ENCODE measurements at places on chromosomes 5 and 9.

DNA sequence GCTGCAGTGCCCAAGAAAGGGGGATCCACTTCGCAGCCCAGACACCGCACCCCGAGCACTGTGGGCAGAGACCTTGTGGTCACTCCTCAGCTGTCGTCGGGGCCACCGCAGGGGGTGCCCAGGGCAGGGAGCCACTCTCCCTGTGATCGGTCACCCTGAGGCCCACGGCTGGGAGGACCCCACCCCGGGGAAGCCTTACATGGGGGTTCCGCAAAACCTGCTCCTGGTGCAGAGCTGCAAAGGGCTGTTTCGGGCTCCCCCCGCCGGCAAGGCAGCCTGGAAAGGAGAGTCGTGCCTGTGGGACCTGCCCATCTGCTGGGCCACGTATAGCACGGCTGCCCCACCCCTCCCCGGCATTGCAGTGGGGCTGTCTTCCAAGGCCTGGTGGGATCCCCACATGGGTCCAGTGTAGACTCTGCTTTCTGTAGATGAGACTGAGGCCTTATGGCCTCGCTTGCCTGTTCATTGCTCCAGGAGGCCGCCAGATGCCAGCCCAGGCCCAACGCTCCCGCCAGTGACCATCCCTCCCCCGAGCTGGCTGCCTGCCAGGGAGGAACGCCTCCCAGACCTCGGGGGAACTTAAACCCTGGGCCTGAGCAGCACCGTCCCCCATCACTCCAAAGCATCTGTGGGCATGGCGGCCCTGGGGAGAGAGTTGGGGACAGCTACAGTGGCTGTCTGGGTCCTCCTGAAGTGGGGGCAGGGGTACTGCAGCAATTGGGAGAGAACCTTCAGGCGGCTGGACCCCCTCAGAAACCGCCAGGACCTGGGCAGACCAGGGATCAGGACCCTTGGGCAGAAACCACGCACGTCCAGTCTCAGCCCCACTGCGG, 1.6 kb upstream of the DNLZ start:
- H3K27ac ChIP-seq: no peak overlapping the region
- H3K4me1 ChIP-seq: peaks cover 39% of the 10 kb centered on the region
- no peaks in the 10 kb centered on the region for H3K27me3 ChIP-seq
- H3K36me3 ChIP-seq: no peaks in the 10 kb centered on the region
- no peak overlapping the region for H3K4me3 ChIP-seq

DNA sequence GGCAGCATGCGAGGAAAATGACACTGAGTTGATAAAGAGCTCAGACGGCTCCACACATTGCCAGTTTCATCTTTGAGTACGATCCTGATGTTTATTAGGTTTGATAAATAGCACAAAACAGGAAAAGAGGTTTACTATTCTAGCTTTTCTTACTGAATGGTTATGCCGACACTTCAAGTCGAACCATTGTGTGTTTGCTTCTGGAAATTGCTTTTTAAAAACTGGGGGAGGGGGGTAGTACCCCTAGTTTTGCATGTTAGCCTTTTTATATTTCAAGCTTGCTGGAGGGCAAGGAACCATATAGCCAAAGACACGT, 5.2 kb downstream of the PTCH1 start:
- peak overlapping the region; percentile 87 for H3K4me3 ChIP-seq
- DNase-seq: no peak
- peak overlapping the region; percentile 93 for H3K27ac ChIP-seq
- no peaks in the 10 kb centered on the region for H3K36me3 ChIP-seq
- H3K4me1 ChIP-seq: peaks cover 17% of the 10 kb centered on the region

DNA sequence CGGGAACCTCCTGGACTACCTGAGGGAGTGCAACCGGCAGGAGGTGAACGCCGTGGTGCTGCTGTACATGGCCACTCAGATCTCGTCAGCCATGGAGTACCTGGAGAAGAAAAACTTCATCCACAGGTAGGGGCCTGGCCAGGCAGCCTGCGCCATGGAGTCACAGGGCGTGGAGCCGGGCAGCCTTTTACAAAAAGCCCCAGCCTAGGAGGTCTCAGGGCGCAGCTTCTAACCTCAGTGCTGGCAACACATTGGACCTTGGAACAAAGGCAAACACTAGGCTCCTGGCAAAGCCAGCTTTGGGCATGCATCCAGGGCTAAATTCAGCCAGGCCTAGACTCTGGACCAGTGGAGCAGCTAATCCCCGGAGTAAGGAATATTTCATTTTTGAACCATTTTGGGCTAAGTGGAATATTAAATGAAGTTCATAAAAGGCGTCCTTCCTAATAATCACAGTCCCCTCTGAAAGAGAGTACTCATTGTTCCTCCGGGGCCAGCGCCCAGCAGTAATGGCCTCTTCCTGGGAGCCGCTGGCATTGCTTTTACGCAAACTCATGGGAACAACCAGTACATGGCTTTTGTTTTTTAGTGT, 23.6 kb downstream of the QRFP start:
- peaks cover 34% of the 10 kb centered on the region for H3K4me1 ChIP-seq
- no peak for DNase-seq
- H3K27ac ChIP-seq: no peak overlapping the region
- H3K4me3 ChIP-seq: no peak overlapping the region
- H3K27me3 ChIP-seq: no peaks in the 10 kb centered on the region

- H3K4me3 ChIP-seq: no peak overlapping the region
- peaks cover 36% of the 10 kb centered on the region for H3K4me1 ChIP-seq
- no peak for DNase-seq
Measured at GRCh38 chr9:130824643-130825350, 10.3 kb upstream of the ABL1 start.

- no peaks in the 10 kb centered on the region for H3K4me1 ChIP-seq
- no peaks in the 10 kb centered on the region for H3K27me3 ChIP-seq
- no peaks in the 10 kb centered on the region for H3K36me3 ChIP-seq
- H3K4me3 ChIP-seq: no peak overlapping the region
- H3K27ac ChIP-seq: peak overlapping the region; percentile 29
- DNase-seq: no peak
Measured at GRCh38 chr9:93295031-93295430, 111.1 kb downstream of the WNK2 start.

DNA sequence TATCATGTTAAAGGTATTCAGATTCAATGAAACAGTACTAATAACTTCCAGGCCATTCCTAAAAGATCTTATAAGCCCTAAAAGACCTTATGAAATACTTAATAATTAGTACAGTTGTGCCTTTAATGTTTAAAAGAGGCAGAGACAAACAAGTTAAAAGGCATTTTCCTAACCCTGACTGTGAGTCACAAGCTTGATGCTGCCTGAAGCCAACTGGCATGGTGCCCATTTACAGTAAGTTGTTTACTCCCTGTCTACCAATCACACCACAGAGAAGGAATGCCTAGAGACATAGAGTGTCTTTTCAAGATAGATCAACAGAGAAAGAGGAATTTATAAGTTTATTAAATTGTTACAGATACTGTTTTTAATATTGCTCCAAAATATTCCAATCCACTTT, 47.8 kb downstream of the NR3C1 start:
- no peaks in the 10 kb centered on the region for H3K27me3 ChIP-seq
- no peak overlapping the region for H3K27ac ChIP-seq
- H3K4me1 ChIP-seq: peaks cover 50% of the 10 kb centered on the region
- H3K36me3 ChIP-seq: no peaks in the 10 kb centered on the region

DNA sequence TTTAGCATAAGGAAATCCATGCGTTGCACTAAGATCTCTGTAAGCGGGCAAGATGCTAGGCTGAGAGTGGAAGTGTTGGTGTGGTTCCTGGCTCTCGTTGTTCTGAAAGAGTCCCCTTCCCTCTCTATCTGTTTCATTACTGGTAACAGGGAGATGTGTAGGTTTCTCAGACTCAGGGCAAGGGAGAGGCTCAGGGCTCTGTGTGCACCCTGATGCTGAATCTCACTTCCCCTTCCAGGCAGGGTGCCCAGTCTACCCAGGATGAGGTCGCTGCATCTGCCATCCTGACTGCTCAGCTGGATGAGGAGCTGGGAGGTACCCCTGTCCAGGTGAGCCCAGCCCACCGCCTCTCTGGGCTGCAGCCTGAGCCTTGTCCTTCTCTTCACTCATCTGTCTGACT, 45.7 kb downstream of the STOM start:
- peak overlapping the region; percentile 98 for H3K27ac ChIP-seq
- H3K4me1 ChIP-seq: peaks cover 67% of the 10 kb centered on the region
- DNase-seq: no peak
- H3K36me3 ChIP-seq: peaks cover 86% of the 10 kb centered on the region

DNA sequence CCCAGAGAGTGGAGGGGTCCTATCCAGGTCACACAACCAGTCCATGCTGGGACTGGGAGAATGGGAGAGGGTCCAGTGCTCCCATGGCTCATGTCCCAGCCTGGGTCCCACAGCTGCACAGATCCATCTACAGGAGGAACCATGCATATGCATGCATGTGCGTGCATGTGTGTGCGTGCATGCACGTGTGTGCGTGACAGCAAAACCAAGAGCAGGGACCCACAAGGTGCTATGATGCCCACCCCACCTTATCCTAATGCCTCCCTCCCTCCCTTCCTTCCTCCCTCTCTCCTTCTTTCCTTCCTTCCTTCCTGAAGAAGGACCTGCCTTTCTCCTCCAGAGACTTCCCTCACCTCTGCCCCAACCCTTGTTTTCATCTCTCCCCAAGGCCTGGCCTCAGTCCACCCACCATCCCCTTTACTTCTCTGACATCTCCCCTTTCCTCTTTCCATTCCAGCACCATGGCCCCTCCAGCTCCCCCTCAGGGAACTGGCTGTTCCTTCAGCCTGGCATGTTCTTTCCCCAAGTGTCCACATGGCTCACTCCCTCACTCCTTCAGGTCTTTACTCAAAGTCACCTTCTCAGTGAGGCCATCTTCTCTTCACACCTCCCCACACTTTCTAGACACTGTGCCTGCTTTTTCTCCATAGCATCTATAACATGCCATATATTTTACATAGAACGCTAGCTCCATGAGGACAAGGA, 21.8 kb downstream of the AQP7 start:
- H3K4me1 ChIP-seq: peaks cover 10% of the 10 kb centered on the region
- H3K36me3 ChIP-seq: no peaks in the 10 kb centered on the region
- DNase-seq: no peak
- no peaks in the 10 kb centered on the region for H3K27me3 ChIP-seq
- no peak overlapping the region for H3K27ac ChIP-seq

DNA sequence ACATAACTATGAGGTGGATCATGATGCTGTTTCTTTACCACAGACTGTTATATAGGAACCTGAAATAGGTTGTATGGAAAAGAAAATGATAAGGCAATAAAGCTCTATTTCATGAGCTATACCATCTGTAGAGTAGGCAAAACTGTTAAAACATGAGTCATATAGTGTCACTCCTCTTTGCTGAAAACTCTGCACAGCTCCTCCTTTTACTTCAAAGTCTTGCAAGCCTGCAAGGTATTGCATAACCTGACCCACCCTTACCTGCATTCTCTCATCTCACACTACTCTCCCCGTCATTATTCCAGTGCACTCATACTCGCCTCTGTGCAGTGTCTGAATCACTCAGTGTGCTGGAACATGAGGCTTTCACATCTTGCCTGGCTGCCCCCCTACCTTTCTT, 790.1 kb downstream of the EFNA5 start:
- no peak for DNase-seq
- no peaks in the 10 kb centered on the region for H3K36me3 ChIP-seq
- H3K27ac ChIP-seq: no peak overlapping the region
- H3K4me1 ChIP-seq: no peaks in the 10 kb centered on the region
- no peak overlapping the region for H3K4me3 ChIP-seq

DNA sequence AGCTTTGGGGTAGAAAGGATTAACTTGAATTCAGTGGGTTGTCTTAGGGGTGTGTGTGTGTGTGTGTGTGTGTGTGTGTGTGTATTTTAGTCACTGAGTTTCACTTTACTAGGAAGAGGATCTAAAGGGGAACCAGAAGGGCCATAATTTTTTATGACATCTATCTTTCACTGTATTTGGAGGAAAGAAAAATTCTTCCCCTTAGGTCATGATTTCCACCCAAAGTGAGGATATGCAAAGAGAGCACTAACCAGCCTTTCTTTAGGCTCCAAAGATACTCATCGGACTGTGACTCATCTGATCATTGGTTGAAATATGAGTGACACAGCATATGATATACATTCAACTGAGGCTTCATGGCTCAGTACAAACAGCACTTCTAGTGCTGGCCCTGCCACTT, 75.2 kb upstream of the RASGRF2 start:
- peaks cover 5% of the 10 kb centered on the region for H3K36me3 ChIP-seq
- no peak overlapping the region for H3K4me3 ChIP-seq

DNA sequence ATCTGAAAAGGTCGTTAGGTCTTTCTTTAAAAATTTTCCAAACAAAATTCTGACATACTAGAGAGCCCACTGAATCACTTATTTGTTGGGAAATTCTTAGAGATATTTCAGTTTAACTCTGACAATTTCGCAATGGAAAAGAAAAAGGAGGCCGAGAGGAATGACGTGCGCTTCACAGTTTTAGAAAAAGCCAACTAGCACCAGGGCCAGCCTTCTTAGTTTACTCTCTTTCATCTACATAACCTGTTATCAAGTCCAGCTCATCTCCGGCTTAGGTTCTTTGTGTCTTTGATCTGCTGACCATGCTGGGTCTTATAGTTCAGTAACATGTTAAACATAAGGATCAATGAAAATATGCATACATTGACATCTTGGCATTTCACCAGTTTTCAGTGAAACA, 201.7 kb upstream of the TAS2R1 start:
- H3K4me1 ChIP-seq: no peaks in the 10 kb centered on the region
- H3K36me3 ChIP-seq: no peaks in the 10 kb centered on the region
- no peak overlapping the region for H3K27ac ChIP-seq

GRCh38 chr9:134962973-134963364, 45.3 kb upstream of the FCN1 start:
- H3K27me3 ChIP-seq: no peaks in the 10 kb centered on the region
- H3K36me3 ChIP-seq: no peaks in the 10 kb centered on the region
- no peak overlapping the region for H3K27ac ChIP-seq

GRCh38 chr5:179201986-179202385, 141.8 kb downstream of the ZNF354C start:
- no peak overlapping the region for H3K27ac ChIP-seq
- DNase-seq: no peak
- peaks cover 2% of the 10 kb centered on the region for H3K4me1 ChIP-seq
- H3K36me3 ChIP-seq: no peaks in the 10 kb centered on the region
- H3K4me3 ChIP-seq: no peak overlapping the region
- H3K27me3 ChIP-seq: no peaks in the 10 kb centered on the region

DNA sequence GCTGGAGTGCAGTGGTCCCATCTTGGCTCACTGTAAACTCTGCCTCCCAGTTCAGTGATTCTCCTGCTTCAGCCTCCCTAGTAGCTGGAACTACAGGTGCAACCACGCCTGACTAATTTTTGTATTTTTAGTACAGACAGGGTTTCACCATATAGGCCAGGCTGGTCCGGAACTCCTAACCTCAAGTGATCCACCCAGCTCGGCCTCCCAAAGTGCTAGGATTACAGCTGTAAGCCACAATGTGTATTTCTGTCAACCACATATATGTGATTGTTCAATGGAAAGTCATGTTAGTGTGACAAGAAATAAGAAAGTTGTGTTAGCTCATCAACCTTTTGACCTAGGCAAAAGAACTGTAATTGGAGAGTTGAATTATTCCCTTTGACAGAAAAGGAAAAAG, 677.1 kb upstream of the CHD1 start:
- no peaks in the 10 kb centered on the region for H3K4me1 ChIP-seq
- no peaks in the 10 kb centered on the region for H3K27me3 ChIP-seq
- H3K27ac ChIP-seq: no peak overlapping the region
